ENCODE measurements at places on chromosomes 2 and 18.

DNA sequence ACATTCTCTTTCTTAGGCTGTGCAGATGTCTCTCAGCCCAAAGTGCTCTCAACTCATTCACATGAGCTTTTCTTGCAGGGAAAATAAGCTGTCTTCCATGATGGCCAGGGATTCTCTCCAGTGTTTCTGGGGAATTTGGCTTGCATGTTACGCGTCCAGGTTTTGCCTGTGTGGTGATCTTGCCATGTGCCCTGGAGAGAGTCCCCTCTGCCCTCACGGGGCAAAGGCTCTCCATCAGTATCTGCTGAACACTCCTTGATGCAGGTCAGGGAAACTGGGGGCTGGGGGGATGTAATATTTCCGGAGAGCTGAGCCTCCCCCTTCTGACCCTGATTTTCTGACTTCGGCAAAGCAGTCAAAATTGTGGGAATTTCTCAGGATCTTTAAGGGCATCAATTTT is 87.6 kb downstream of the ACKR3 start:
- DNase-seq = no peak

DNA sequence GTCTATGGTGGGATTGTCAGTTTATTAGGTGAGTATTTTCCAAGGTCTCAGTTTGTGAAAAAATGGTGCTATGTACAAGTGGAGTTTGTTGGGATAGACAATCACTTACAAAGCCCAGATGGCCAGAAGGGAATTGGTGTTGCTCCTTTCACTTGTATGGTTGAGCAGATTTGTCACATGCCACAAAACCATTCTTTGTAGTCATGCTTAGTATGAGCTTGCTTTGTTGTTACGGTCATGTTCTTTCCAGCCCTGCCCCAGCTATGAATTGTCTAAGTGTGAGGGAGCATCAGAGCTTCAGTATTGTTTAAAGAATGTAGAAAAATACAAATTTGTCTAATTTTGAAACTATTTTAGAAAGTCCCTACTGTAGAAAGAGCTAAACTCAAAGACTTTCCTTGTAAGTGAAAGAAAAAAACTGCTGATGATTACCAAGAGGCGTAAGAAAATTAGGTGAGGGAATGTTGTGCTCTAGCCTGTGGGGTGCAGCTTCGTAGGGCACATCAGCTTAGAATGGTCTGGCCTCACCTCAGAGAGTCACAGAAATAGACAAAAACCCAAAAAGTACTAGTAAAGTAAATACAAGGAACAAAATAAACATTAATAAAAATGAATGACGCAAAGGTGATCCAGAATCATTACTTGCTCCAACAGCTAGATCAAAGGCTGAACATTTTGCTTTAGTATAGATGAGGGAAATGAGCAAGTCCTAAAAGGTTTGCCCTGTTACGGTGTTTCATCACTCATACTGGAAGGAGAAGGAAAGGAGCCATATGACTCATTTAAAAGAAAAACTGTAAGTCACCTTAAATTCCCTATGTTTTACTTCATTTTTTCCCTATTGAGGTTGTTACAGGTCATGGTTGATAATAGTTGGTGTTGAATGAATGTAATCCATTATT is 9.2 kb downstream of the TGIF1 start:
- DNase-seq = no peak

DNA sequence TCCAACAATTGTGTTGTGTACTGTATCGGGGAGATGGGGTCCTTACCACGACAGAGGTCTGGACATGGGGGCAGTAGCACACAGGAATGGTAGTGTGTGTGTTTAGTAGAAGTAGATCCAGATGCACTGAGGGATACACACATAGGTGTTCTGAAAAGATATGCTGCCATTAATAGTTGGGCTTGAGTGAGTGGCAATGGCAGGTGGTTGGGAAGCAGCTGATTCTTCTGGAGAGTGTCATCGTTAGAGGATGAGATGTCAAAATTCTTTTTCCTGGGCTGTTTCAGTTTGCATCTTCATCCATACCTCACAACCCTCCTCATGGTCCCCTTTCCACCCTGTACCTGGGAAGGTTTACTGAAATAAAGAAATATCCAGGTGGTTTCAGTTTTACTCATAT is 66.6 kb downstream of the UGGT1 start:
- DNase-seq = no peak

DNA sequence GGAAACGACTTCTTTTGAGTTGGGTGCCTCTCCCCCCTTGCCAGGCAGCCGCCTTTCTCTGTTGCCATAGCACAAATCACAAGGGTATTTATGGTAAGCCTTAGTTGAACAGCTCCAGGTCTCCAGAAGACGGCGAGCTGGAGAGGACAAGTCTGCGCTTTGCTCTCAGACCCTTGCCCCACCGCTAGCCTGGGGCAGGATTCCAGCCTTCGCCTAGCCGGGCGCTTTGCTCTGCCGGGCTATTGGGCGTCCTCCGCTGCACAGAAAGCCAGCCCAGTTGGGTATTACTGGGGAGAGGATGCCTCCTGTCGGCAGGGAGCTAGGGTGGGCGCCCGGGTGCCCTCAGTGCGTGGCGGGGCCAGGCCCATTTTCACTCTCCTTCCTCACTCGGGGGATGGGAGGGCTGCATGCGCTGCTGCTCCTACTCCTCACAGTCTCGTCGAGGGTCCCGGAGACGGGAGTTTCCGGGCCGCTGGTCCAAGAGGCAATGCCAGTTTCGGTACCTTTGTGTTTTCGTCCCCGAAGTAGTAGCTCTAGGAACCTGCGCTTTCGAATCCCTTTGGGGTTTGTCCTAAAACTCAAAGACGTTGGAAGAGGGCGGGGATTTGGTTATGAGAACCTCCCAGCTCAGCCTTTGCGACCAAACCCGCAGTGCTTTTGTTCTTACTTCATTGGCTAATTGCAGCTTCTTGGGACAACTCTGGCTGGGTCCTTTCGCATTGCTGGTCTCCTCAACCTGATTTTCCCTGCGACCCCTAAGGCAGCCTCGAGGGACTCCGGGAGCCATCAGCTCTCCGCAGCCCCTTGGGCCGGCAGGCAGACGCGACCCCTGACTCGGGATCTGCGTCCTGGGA is 3.6 kb upstream of the DLX2 start:
- no peak for DNase-seq

- no peak for DNase-seq
These were observed 197.2 kb downstream of the LDLRAD4 start for GRCh38 chr18:13415736-13416135.

DNA sequence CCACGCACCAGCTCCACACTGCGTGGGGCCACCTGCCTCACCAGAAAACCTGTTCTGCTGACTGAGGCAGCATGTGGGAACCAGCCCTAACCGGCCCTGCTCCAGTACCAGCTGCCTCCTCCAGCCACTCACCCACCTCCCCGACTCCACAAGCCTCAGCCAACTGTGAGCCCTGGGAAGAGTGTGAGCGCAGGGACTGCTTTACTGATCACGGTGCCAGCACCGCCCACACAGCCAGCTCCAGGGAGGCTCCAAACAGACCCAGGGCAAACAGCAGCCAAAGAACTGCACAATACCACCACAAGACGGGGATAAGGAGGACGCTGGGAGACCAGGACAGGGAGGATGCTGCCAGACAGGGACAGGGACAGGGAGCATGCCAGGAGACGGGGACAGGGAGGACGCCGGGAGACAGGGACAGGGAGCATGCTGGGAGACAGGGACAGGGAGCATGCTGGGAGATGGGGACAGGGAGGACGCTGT is 28.4 kb downstream of the EIPR1 start:
- DNase-seq = no peak

DNA sequence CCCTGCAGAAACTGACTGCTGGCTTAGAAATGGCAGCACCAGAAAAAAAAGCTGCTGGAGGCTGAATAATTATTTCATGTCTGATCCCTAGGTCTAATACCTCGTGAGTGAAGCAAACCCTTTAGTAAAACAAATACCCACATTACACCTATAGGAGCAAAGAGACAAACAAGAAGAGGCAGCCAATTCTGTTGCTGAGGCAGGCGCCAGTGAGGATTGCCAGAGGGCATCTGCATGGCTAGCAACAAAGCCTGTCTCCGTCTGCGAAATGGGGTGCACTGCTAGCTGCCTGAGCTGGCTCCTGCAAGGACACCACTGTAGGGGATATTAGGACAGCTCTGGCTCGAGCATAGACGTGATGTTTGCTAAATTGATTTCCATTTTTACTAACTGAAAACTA is 509.7 kb downstream of the TDRD15 start:
- DNase-seq = no peak

GRCh38 chr2:182715121-182715891 is 751 bp upstream of the DNAJC10 start:
- DNase-seq = no peak

GRCh38 chr2:217481577-217481976 is 521.2 kb downstream of the TNS1 start:
- no peak for DNase-seq

DNA sequence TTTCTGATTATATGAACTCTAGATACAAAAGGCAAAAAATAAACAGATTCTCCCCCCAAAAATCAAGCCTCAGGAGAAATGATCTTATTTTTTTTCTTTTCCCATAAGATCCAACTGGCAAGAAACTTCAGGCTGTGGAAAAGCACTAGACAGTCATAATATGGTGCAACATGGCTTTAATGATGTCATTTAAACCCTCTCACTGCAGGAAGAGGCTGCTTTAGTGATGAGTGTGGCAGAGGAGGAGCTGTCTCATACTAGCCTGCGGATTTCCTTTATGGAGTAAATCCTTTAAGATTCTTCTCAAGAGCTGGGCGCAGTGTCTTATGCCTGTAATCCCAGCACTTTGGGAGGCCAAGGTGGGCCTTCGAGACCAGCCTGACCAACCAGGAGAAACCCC is 83.3 kb upstream of the CD28 start:
- DNase-seq = no peak

DNA sequence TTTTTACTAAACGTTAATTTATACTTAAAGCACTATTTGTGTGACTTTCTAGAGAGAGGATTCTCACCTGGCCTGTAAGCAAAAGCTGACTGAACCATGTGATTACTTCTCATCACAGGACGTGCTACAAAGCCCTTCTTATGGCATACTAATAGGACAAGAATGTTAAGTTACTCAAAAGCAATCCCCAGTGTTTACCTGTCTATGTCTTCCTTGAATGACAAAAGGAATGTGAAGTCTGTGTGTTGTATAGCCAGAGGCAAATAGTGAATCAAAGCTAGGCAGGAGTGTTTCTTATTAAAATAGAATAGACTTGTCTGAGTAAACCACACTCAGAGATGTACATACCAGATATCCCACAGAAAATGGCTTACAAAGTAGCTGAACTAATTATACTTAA is 1465.5 kb downstream of the SUCLG1 start:
- no peak for DNase-seq

DNA sequence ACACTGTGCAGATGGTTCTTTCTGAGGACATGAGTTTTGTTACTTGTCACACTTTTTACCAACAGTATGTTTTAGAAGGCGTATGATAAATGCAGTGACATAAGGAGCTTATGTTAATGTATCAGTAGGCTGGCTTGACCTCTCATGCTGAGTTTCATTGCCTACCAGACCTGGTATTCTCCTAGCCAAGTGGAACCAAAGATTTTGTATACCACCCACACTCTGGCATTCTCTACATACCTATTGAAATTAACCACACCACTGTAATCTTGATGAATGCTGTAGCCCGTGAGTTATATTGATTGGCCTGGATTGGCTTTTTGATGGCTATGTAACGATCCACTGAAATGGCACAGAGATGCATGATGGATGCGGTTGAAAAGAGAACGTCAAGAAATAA is 11.4 kb downstream of the HTR2B start:
- no peak for DNase-seq

GRCh38 chr2:106189764-106190468 is 4.2 kb downstream of the UXS1 start:
- no peak for DNase-seq

GRCh38 chr2:28617502-28618184 is 121.8 kb downstream of the PLB1 start:
- no peak for DNase-seq

DNA sequence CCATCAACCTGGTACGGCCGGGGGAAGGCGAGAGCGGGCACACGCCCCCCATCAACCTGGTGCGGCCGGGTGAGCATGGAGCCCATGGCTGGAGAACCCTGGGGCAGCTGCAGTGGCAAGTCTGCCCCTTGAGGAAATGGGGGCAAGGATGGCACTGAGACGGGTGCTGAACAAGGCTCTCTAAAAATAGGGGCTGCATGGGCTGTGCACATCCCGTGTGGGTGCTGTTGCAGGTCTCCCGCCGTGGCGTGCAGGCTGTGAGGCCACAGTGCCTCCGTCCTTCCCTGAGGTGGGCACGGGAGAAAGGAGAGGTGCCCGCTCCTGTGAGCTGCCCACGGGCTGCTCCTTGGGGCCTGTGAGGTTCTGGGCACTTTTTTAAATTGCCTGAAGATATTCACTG is 99.2 kb downstream of the NFATC1 start:
- DNase-seq = no peak

DNA sequence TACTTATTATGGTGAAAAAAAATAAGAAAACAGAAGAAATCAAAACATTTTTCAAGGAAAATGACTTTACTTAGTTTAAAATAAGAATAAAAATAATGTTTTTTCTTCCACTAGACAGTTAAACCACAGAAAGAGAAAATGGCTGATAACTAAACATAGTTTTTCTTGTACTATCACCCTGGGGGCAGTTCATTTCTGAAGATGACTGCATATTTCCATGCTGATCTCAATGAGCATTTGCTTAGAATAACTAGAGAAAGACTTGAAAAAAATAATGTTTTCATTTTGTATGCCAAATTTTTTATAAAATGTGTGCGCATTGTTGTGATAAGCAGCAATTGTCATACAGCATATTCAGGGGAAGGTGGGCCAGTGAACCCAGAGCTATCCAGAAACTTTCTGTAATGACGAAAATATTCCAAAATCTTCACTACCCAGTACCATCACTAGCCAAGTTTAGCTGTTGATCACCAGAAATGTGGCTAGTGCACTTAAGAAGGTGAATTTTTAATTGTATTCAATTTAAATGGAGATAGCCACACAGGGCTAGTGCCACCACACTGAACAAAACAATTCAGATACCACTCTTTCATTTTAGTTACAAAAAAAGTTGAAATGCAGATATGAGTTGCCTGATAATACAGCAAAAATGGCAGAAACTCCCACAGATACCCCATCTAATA is 513.4 kb upstream of the NETO1 start:
- no peak for DNase-seq

DNA sequence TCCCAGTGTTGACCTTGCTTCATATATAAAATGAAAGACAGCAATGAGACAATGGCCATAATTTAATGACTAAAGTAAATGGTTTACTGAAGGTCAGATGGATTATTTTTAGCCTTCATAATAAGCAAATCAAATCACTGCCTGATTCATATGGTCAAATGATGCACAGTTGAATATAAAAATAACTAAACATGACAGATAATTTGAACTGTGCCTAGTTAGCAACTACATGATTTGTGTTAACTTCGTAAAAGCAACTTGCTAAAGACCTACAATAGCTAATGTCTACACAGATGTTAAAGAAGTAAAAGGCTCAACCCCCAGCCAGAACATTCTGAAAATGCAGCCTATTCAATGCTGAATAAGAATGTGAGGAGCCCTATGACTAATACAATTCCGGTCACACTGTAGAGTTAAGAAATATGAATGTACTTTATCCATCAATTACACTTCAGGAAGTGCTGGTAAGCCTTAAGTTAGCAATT is 590.8 kb upstream of the CDH2 start:
- DNase-seq = no peak

GRCh38 chr2:184444217-184444616 is 154.1 kb upstream of the ZNF804A start:
- no peak for DNase-seq
